ENCODE measurements at places on chromosomes 4 and X.

DNA sequence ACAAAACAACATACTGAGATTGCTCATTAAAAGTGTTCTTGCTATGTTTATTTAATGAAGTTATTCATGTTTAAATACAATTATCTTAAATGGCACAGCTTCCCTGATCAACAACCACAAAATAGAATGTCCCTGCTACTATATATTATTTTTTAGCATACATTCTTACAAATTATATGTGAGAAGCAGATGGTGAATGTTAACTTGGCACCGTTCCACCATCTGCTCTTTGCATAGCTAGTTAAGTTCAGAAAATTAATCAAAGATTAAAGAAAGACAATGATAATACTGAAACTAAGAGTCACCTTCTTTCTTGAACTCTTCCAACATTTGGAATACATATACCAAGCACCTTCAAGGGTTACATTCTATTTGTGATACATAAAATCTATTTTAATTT lies 94.2 kb downstream of the PPP3CA start:
- no peak for DNase-seq

DNA sequence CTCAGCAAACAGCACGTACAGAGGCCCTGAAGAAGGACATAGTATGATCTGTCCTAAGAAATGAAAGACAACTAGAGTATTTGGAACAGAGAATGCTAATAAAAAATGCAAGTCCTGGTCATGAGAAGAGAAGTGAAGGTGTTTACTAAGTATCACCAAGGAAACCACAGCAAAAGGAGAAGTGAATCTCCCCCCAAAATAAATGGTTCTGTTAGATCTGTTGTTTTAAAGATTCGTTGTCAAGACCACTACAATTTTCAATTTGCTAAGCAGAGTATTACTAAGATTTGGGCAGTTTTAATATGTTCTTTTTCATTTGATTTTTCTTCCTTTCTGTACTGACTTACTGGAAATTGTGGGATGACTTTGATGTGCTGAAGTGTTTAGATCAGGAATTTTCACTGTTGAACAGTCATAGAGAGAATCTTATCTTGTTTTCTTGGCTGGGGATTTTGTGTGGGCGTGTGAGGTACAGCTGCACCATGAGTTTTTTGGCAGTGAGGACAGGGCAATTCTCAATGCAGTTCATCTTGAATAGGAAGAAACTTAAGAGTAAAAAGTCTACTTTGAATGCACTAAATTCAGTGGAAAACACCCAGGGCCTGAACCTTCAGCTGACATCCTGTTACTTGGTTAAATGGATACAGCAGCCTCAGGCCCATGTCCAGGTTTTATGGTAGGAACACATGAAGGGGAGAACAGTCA lies 132.2 kb downstream of the STIM2 start:
- DNase-seq, result no peak

DNA sequence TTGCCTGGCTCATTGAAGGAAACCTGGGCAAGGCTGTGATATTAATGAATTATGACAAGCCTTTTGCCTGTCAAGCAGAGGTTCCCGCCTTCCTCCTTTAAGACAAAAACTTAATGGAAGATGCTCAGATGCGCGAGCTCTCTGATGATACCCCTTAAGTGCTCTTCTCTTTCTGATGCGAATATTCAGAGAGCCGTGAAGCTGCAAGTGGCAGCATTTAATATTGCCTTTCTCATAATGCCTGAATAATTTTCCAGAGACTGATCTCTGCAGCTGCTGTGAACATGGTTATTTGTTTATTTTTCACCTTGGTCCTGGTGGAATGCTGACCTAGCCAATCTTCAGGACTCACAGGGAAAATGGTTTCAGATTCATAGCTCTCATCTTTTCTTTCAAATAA lies 251.8 kb downstream of the TENM3 start:
- no peak for DNase-seq

DNA sequence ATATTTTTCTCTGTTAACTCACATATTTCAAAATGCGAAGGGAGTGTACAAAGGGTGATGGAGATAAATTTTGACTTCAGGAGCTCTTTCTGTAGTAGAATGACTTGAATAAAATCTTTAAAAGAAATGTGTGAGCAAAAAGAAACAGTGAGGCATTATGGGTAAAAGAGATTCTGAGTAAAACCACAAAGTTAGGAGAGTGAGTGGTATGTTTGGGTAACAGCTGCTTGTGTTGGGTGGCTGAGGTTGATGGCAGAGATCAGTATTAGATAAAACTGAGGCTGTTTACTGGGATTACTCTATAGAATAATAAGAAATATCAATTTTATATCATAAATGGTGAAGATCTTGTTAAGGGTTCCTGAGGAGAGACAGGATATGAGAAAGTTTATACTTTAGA lies 434.2 kb upstream of the AMOT start:
- no peak for DNase-seq

GRCh38 chr4:20196476-20196875 lies 55.2 kb upstream of the SLIT2 start:
- no peak for DNase-seq

GRCh38 chr4:169955521-169955920 lies 70.7 kb downstream of the MFAP3L start:
- DNase-seq, result no peak

DNA sequence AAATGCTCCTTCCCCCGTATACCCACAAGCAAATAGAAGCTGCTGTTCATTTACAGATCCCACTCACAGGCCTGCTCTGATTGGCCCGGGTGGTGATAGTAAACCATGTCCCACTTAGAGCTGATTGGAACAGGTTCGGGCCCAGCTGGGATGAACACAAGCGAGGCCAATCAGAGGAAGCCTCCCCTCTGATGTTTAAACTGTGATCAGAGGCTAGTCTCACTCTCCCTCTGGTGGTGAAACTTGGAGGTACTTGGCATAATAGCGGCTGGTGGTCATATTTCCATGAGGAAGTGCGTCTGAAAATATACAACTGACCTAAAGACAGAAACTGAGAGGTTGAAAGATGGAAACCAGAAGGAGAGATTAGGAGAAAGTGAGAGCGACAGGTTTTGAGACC lies 51.5 kb upstream of the TRPC3 start:
- DNase-seq, result no peak

DNA sequence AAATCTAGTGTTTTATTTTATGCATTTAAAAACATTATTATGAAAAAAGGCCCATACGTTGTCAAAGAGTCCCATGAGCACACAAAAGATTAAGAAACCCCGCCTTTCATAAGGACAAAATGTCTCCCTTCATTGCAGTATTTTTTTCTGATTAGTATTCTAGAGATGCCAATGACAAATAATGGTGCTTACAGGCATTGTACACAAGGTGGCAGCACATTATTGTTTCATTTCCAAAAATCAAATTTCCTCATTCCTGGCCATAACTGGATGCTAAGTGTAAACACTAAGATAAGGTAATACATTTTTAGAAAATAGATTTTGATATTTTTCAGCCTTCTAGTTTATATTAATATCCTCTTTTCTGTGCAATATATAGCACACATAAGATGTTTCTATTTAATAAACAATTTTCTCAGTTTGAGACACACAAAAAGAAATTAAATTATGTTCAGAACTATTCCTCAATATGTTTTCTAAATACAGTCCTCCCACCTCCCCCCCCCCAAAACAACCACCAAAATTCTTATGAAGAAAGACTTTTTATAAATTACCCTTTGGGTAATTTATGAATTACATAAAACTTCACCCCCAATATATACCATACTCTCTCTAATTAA lies 47.7 kb downstream of the TIGD2 start:
- no peak for DNase-seq

- DNase-seq, result no peak
These were observed 359.3 kb downstream of the GRXCR1 start for GRCh38 chr4:43251841-43252240.

DNA sequence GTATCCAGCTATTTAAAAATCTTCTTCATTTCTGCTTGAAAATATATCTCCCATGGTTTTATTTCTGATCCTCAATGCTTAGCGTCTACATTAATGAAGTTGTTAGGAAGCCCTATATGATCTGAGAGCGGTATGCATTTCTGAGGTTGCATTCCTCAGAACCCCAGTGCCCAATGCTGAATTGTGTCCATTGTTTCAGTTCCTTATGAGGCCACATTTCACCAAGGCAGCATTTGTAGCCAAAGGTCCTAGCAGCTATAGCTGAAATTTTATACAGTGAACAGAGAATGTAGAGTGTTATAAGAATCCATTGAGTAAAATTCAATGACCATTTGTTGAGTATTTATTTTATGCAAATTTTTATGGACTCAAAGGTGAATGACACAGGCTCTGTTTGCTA lies 209.5 kb downstream of the PCDH7 start:
- DNase-seq, result no peak

DNA sequence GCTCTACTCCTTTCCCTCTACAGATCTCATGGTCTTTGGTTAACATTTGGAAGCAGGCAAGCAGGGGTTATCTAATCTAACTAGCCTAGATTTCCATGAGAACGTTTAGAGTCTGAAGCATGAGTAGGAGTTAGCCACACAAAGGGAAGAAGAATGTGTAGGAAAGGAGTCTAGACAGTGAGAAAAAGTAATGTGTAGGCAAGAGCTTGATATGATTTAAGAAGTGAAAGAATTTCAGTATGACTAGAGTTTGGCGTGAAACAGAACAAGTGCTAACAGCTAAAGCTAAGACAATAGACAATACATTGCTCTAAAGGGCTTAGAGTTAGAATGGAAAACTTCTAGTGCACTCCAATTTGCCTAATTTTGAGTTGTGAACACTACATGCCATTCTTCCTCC lies 10.8 kb downstream of the CXCL8 start:
- no peak for DNase-seq

DNA sequence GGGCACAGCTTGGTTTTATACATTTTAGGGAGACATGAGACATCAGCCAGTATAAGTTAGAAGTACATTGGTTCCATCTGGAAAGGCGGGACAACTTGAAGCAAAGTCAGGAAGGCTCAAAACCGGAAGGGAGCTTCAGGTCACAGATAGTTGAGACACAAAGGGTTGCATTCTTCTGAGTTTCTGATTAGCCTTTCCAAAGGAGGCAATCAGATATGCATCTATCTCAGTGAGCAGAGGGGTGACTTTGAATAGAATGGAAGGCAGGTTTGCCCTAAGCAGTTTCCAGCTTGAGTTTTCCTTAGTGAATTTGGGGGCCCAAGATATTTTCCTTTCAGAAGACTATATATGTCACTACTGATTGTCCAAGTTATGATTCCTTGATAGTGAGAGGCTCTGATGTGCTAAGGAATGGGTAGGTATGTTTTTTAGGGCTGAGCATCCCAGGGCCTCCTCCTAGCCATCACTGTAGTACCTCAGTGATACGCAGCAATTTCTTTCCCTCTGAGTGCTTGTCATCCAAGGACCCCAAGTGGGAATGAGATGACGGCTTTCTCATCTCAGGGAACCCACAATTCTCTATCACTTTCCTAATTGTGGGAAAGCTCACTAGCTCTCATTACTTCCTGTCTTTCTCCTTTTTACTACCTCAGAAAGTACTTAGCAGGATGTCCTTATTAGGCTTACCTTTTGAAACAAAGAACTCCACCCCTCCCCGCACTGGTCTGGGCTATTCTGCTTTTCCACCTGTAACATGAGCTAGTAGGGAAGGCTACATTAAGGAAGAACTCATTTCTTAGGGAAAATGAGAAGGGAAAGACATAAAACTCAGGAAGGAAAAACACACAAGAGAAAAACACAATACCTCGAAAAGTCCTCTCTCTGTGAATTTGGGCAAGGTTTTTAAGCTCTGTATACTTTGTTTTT lies 632.7 kb downstream of the RAPGEF2 start:
- no peak for DNase-seq

GRCh38 chr4:32488690-32489089 lies 1768.5 kb downstream of the PCDH7 start:
- DNase-seq, result no peak

DNA sequence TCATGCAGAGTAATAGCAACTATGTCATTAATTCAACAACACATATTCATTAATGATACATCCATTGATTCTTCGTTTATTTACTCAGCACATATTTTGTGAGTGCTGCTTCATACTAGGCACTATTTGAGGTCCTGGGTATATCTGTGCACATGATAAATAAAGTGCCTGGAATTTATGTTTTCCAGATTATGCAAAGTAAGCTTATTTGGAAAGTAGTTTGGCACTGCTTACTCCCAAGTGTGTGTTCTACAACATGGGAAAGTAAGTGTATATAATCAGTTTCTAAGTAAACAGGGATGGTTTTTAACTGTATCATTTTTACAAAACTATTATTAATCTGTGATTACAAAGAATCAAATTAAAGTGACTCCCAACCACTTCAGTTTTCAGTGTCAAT lies 16.8 kb upstream of the EPGN start:
- no peak for DNase-seq

GRCh38 chrX:117522725-117523700 lies 593.6 kb downstream of the KLHL13 start:
- no peak for DNase-seq

GRCh38 chrX:76555816-76556215 lies 128.3 kb downstream of the MAGEE1 start:
- DNase-seq, result no peak

GRCh38 chr4:112075129-112075753 lies 70.0 kb upstream of the FAM241A start:
- DNase-seq, result no peak

DNA sequence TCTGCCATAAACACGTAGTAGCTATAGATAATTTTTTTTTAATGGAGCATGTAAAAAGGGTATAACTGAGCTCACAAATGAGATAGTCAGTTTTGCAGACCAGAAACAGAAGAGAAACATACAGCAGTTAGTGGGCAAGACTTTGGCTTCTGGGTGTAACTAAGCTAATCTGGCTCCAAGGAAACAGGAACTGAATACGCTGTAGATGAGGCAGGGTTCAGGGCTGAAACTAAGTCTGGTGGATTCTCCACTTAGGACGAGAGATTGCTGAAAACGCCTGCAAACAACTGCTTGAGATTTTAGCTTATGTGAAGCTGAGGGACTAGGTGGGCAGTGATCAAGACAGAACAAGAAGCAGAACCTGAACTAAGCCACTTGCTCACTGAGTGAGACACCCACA lies 91.7 kb downstream of the SMIM20 start:
- no peak for DNase-seq

DNA sequence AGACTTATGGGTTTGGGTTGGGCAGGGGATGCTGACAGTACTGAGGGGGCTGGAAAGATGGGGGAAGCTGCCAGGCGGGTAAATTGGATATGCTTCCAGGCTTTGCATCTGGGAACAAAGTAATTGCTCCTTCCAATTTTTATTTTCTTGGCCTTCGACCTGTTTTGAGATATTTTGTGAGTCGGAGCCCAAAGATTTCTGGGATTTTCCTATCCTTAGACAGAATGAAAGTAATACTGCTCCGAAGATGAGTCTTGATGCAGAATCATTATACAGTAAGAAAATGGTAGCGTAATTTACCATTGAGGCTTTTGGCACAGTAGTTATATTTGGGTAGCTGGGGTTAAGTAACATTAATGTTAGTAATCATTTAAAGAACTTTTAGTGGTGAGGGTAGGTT lies 1.4 kb downstream of the SMARCA5 start:
- no peak for DNase-seq

GRCh38 chr4:2948895-2949781 lies 14.1 kb downstream of the NOP14 start:
- DNase-seq, result no peak

GRCh38 chr4:37685161-37685822 lies 884 bp downstream of the RELL1 start:
- no peak for DNase-seq

- DNase-seq, result no peak
These were observed 1153.0 kb upstream of the INTU start for GRCh38 chr4:126479709-126480108.

GRCh38 chr4:51865717-51866116 lies 22.8 kb downstream of the DCUN1D4 start:
- DNase-seq, result no peak
